Glomerular endothelial cell (primary cell): ENCODE measurements at places on chromosomes 11 and 22.

DNA sequence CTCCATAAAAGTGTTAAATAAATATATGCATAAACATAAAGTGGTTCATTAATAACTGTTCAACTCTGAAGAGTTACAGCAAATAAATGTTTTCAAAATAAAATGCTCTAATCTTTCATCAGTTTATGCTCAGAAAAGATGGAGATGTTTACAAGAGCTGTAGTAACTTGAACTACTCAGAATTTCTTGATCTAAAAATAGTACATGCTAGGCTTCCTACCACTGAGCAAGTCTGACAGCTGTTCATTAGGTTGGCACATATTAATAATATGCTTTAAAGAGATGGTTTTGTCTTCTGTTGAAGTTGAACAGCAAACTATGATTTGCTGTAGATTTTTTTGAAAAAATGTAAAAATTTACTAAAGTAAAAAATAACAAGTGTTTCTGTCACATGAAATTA lies 10.8 kb upstream of the SLN start:
- DNase-seq: no peak

DNA sequence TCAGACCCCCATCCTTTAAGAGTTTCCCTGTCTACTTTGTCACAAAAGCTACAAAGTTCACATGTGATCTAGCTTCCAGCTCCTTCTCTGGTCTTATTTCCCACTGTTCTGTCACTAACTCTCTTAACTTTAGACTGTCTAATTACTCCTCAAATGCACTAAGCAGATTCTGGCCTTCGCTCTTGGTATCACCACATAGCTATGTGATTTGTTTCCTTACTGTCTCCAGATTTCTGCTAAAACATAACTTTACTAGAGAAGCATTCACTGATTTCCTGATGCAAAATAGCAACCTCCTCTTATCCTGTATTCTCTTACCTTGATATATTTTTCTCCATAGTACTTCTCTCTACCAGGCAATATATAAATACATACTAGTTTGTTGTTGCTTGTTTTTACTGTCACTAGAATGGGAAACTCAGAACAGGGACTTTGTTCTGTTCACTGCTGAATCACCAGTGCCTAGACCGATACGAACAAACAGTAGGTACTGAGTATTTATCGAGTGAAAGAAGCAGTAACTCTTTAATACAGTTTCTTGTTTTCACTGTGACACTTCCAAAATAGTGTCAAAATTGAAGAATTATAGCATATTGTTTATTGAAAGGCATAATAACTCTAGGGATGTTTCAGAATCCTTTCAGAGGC lies 205.6 kb downstream of the DDX10 start:
- no peak for DNase-seq

DNA sequence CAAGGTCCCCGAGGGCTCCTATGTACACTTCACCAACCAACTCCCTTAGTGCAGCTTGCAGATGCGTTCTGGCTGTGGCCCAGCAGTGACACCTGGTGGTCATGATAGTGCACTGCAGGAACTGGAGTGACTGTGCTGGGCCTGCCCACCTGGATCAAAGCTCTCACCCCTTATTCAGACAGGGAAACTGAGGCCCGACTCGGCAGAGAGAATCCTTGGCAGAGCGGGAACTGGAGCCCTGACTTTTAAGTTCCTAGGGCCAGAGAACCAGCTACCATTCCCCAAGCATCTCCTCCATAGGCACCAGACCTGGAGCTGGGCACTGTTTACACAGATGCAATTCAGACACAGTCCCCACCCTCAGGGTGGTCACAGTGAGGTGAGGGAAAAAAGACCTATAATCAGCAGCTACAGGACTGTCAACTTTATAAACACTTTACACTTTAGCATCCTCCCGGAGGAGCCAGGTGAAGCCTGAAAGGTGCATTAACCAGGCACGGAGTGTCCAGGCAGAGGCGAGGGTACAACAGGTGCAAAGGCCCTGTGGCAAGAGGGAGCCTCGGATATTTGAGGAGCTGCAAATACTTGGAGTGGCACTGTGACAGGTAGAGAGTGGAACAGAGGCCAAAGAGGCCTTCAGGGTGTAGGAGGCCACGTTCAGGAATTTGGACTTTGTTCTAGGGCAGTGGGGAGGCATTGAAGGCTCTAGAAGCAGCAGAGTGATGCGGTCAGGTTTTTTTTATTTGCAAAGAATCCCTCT lies 22.0 kb downstream of the RHBDD3 start:
- DNase-seq: no peak

GRCh38 chr11:117670443-117670842 lies 126.6 kb downstream of the DSCAML1 start:
- no peak for DNase-seq
